ENCODE measurements at places on chromosomes 16 and 17.
A peak's percentile ranks its signal among the peaks of the same experiment; 100 is the strongest.

GRCh38 chr17:38418693-38419507 lies 9.4 kb upstream of the ARHGAP23 start:
- DNase-seq, result no peak

- DNase-seq, result no peak
Observed at GRCh38 chr16:29254676-29255495, 151.6 kb downstream of the NPIPB11 start.

- DNase-seq, result peak; percentile 5
Observed at GRCh38 chr16:72124761-72125634, 31.4 kb downstream of the DHX38 start.

DNA sequence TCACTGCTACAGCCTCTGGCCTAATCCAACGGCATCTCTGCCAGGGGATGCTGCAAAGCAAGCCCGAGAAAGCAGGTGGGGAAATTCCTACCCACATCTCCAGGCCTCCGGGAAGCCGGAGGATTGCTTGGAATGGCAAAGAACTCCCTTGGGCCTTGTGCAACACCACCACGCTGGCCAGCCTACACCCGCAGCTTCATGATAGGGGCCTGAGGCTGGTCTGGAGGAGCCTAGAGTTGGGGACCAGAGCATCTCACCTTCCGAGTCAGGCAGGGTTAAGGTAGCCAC lies 20.3 kb downstream of the GGA3 start:
- DNase-seq, result no peak

DNA sequence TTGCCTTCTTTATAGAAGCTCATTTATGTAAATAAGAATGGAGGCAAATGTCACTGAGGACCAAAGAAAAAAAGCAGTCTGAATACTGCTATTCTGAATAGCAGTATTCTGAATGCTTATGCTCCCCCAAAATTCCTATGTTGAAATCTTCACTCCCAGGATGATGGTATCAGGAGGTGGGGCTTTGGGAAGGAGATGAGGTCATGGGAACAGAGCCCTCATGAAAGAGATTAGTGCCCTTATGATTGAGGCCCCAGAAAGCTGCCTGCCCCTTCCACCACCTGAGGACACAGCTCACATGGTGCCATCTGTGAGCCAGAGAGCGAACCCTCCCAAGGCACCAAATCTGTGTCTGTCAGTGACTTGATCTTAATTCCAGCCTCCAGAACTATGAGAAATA lies 28.8 kb downstream of the HEATR6 start:
- no peak for DNase-seq

DNA sequence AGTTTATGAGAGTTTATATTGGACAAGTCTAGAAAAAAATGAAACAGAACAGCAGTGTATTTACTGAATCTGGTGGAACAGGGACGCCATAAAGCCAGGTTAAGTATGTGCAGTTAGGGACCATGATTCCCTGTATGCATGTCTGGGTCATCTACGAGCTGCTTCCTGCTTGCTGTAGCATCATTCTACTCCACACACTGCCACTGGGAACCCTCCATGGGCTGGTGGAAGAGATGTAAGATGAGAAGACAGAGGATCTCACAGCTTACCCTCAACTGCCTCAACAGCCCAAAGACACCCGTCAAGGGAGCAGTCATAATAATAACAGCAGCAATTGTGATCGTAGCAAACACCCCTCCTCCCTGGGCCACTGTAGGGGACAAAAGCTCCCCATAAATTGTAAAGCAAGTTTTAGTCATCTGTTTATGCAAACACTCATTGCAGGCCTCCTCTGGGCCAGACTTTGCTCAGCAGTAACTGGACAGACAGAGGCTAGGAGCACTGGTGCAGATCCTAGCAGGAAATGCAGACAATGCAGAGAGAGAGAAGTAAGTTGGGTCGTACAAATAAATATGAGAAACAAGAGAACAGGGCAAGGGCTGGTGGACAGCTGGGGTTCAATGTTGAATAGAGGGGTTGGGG lies 188.0 kb downstream of the SOX9 start:
- DNase-seq, result no peak

- no peak for DNase-seq
Observed at GRCh38 chr16:951660-952301, 19.0 kb downstream of the LMF1 start.
